Transverse colon (tissue), 4 donors: ENCODE measurements at places on chromosomes 1 and 21. TPM values are rescaled to one million over a fixed set of nuclear protein-coding genes. Genes with fewer than 3 reads are reported as not detected.

Gene IRF6
- total RNA-seq = 38.2 TPM

Gene AXDND1
- total RNA-seq = 8.4 TPM

Gene KRTAP19-3
- not detected for total RNA-seq

Gene CYP4X1
- not detected for total RNA-seq

Gene UTS2
- total RNA-seq = not detected

Gene MATN1
- total RNA-seq = not detected

Gene CGN
- total RNA-seq = 167 TPM

Gene FYB2
- 5.1 TPM for total RNA-seq

Gene SPAG17
- total RNA-seq = not detected

Gene TRPM2
- total RNA-seq = 2.3 TPM

GRCh38 chr1:225253784-225254183 lies 174.1 kb downstream of the LBR start:
- DNase-seq = no peak

DNA sequence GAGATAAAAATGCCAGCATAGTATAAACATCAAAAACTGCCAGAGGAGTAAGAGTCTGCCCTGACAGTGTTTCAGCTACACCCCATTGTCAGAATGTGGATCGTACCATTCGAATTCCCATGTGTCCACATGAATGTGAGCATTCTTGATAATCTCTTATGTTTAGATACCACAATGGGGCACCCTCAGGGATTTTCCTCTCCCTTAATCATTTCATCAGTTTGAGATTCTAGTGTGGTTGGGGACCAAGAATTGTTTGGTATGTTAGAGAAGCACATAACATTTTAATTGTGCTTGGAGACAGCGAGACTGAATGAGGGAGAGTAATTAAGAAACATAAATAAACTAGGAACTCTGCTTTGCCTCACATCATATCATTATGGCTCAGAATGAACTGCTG lies 120.2 kb downstream of the ZC3H11B start:
- no peak for DNase-seq

- no peak for DNase-seq
Observed at GRCh38 chr1:81432654-81433109, 368.1 kb upstream of the ADGRL2 start.

GRCh38 chr21:35674895-35675470 lies 385.3 kb downstream of the SETD4 start:
- no peak for DNase-seq

- DNase-seq = no peak
Observed at GRCh38 chr1:69073176-69073575, 494.5 kb upstream of the LRRC7 start.

GRCh38 chr1:51421964-51422363 lies 91.6 kb upstream of the TTC39A start:
- DNase-seq = no peak

DNA sequence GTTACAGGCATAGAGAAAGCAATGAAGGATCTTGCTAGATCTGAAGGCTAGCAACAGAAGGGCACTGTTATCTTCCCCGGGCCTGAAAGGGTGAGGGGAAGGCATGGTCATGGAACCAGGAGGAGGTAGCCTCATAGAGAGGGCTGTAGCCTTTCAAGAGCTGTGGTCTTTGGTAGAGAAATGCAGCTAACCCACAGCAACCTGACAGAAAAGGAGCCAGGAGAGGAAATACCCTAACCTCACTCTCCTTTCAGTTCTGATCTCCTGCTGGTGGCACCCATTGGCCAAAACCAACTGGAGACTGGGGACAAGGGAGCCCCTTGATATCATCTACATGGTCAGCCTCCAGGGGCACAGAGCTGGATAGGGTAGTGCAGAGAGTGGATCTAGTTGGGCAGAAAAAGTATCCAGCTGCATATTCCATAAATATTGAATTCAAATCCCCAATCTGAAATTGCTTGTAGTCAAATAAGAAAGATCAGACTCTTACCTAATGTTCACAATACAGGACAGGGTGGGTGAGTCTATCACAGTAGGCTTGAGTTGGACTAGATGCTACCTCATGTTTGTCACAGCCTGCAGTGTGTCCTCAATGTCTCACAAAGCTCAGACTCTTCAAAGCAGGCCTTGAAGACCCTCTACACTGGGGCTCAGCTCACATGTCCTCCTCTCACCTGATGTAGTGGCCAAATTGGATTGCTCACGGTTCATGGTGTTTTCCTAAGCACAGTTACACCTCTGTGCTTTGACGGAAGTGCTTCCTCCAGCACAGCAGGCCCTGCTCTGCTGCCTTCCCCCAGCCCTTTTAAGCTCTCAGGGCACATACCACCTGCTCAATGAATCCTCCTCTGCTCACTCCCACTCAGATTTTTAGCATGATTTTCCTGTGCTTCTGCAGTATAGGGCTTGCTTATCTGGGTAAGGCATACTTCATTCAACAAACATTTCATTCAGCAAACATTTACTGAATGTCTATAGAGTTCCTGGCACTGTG lies 74.1 kb upstream of the JUN start:
- DNase-seq = no peak

GRCh38 chr1:235375919-235376605 lies 8.8 kb downstream of the TBCE start:
- no peak for DNase-seq

DNA sequence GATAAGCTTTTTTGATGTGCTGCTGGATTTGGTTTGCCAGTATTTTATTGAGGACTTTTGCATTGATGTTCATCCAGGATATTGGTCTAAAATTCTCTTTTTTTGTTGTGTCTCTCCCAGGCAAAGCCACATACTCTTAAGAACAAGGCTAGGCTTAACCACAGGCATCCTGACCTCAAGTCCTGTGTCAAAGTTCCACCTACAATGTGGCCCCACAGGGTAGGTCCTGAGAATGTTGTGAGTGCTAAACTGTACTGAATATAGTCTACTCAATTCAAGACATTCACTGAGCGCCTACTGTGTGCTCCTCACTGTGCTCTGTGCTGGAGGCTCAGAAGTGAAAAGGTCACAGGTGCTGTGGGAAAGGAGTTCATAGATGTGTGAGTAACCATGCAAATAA lies 20.6 kb downstream of the DDAH1 start:
- DNase-seq = no peak

GRCh38 chr1:4461726-4462290 lies 192.6 kb upstream of the AJAP1 start:
- DNase-seq = no peak

DNA sequence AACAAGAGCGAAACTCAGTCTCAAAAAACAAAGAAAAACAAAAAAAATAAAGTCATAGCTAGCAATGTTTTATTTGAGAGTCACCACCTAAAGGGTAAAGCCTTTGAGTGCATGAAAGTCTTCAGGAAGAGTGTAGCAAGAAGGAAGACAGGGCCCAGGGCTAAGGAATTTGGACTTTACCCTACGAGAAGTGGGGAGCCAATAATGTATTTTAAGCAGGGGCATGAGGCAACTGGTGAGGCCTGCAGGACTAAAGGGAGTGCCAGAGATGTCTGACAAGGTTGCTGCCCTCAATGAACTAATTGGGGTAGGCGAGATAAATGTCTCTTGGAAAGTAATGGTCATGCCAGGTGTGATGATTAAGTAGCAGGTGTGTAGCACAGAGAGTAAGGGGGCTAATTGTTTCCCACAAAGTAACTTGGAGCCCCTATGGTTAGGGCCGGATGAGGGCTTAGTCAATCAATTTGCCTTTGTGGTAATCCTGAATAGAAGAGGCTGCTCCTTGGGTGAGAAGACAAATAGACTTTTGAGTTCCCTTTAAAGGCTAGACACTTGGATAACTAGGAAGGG lies 31.6 kb upstream of the CACNA1E start:
- DNase-seq = no peak

DNA sequence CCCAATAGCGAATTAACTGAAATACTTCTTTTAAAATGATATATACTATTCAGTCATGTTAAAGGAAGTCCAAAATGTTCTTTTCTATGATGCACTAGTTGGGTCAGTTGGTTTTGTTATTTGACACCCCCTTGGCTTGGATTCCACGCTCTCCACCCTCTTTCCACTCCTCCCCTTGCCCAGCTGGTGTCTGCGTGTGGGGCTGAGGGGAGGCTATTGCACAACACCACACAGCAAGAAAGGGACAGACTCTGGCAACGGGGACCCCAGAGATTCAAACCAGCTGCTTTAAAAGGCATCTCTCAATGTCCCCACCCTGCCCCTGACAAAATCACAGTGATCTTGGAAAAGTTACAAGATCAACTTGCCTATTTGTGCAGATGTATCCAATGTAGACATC lies 394.3 kb downstream of the TGFB2 start:
- DNase-seq = peak; percentile 8

- DNase-seq = no peak
Observed at GRCh38 chr1:19042675-19043578, 86.5 kb upstream of the IFFO2 start.

DNA sequence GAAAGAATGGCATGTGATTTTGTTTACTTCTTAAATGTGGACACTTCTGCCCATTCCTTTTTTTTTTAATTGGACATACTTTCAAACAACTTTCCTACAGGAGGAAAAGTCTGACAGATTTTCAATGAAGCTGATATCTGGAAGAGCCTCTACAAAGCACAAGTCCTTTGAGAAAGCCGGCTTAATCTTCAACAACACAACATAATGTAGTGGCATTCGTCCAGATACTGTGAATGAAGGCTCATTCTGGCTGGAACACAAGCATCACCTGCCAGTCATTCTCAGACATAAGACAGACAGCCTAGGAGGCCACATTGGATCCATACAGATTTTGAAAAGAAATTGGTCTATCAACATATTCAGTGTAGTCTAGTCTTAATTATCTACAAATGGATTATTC lies 4.9 kb downstream of the OTUD7B start:
- no peak for DNase-seq

- no peak for DNase-seq
Observed at GRCh38 chr1:46690931-46691421, 19.3 kb downstream of the TEX38 start.

- no peak for DNase-seq
Observed at GRCh38 chr1:119713039-119713748, 1.5 kb downstream of the PHGDH start.

- peak; percentile 56 for DNase-seq
Observed at GRCh38 chr1:201719812-201720521, 109.0 kb upstream of the IPO9 start.

DNA sequence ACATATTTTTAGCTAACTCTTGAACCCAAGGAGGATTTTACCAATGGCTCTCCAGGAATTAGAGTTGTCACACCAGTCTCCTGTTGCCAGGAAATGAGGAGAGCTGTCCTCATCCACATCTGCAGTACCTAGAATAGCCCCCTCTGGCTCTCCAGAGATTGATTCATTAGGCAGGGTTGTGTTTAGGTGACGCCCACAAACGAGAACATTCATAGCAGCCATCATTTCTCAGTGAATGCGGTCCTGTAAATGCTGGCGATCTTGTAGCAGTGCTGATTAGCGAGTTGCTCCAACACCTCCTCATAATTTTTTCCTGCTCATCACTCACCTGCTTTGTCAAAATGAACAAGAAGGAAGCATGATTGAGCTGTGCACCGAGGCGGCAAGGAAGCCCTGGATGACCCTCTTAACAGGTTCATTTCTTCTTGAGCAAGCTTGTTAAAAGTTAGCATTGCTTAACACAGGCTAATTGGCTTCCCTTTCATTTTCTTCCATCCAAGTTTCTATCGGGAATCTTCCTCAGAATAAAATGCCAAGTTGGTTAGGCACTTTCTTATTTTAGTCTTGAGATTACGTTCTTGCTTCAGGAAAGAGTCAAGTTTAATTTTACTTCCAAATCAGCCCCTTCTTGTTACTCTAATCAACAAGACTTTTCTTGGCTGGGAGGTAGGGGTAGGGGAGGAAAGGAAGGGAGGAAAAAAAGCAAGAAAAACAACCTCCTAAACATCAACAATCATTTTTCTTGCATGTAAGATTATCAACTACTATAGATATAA lies 16.5 kb upstream of the KLHDC8A start:
- DNase-seq = no peak

- peak; percentile 51 for DNase-seq
Observed at GRCh38 chr1:983798-984475, 2.0 kb upstream of the PERM1 start.

DNA sequence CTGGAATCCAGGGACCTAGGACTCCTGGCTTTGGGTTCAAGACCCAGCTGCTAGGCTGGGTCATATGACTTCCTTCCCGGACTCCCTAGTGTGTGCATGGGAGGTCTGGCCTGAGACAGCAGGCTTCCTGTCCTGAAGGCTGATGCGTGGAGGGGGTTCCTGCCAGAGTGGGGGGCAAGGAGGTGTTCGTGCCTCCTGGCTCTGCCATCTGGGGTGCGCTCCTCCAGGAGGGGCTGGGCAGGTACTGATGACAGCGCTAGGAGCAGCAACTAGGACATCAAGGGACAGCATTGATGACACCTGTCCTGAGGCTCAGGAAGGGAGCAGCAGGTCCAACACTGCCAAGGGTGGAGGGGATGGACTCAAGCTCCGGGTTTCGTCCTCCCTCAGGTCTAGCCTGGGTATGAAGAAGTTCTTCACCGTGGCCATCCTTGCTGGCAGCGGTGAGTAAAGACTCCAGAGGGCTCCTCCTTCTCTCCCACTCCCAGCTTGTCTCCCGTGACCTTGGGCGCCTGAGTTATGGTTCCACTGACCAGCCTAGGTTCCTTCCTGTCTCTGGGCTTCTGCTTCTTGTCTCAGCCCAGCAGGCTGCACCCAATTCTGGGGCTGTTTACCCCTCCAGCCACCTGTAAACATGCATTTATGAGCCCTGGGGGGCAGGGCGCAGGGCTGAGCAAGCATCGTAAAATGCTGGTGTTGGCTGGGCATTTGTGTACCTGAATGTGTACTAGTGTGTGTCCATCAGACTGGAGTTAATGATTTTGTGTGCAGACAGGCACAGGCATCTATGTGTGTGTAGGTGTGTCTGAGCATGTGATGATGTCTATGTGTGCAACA lies 871 bp downstream of the PLA2G2F start:
- no peak for DNase-seq

DNA sequence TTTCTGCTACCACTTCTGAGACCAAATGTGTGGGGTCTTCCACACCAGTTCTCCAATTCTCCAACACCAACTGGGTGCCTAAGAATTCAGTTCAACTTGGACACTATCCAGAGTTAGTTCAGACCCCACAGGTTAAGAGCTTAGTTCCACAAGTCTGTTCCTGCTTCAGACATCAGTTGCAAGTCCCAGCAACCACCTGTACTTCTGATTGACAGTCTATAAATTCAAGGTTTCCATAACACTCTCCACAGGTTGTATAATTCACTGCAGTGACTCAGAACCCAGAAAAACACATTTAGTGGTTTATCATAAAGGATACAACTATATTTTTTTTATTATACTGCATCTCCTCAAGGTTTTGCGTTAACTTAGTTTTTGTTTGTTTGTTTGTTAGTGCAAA lies 18.7 kb downstream of the AK5 start:
- DNase-seq = no peak

- no peak for DNase-seq
Observed at GRCh38 chr1:58823481-58824010, 39.7 kb upstream of the JUN start.

DNA sequence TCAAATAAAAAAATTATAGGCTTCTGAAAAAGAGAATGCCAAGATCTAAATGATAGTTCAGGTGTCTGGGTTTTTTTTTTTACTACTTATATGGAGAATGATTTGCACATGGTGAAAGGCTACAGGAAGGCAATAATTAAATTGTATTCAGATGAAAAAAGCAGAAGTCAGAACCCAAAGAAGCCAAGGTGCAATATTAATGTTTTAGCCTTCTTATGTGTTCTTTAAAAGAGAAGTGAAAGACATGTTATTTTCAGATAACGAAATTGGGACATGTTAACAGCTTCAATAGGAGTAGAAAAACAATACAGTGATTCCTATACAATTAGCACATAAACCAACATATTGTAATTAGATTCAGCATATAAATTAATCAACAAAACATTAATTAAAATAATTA lies 452.9 kb upstream of the PRMT6 start:
- no peak for DNase-seq

- no peak for DNase-seq
Observed at GRCh38 chr1:185601189-185601588, 133.0 kb upstream of the HMCN1 start.

GRCh38 chr1:4309676-4310320 lies 344.6 kb upstream of the AJAP1 start:
- no peak for DNase-seq
